AG04450 (cell line): ENCODE measurements at places on chromosomes 3 and 15.

DNA sequence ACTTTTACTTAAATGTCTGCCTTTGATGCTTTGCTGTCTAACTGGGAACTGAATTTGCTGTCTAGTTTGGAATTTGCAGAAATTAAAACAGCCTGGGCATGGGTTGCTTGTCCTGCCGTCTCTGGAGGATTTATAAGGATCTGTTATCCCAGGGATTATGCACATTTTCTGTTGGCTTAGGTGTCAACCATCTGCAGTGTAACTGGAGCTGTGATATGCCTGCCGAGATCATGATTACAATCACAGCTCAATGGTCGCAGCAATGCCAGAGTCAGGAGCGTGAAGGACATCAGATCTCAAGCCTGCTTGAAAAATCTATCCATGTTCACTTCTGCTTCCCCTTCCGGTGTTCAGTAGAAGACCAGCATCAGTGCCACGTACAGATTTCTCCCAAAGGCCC, 41.8 kb upstream of the SETMAR start:
- no peak for DNase-seq

- DNase-seq: no peak
These were observed 100.5 kb downstream of the ABHD5 start for GRCh38 chr3:43791246-43791645.

DNA sequence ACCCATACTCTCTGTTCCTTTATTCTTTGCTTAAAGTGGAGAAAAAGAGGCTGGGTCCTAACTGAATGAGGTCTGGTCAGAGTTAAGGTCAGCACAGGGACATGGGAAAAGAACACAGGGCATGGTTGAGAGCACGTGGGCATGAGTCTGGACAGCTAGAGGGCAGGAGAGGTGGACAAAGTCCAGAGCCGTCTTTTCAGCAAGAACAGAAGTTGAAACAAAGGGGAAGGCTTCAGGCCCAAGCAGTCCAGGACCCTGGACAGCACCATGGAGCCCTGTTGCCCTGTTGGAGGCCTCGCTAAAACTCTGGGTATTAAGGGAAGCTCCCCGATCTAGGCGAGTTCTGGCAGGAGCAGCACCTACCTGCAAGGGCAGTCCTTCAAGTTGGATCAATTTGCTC, 50.7 kb downstream of the XYLB start:
- DNase-seq: no peak

- DNase-seq: no peak
These were observed 10.7 kb downstream of the KIF23 start for GRCh38 chr15:69424748-69425413.

- no peak for DNase-seq
These were observed 25.5 kb upstream of the RASGRF1 start for GRCh38 chr15:79115986-79116665.

GRCh38 chr3:65483480-65483879, 555.2 kb downstream of the MAGI1 start:
- DNase-seq: no peak

DNA sequence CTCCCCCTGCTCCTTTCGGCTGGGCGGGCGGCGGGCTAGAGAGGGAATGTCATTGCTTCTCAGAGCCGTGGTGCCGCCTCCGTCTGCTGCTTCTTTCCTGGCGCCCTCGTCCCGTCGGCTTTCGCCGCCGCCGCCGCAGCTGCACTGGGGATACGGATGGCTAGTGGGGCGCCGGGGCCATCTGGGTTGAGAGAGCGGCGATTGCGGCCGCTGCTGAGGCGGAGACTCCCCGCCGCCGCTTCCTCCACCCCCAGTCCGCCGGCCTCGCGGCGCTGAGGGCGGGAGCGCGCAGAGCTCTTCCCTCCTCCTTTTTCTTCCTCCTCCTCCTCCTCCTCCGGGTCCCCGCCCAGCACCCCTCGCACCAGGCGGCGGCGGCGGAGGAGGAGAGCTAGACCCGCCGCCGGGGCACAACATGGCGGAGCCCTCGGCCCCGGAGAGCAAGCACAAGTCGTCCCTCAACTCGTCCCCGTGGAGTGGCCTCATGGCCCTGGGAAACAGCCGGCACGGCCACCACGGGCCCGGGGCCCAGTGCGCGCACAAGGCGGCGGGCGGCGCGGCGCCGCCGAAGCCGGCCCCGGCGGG, at the start of gene STT3B:
Gene STT3B, plus strand, starts transcription at position 339 of the 582 bp plus-strand sequence. Its CDS starts 74 bp downstream, at position 413.
- DNase-seq: peak; percentile 55

DNA sequence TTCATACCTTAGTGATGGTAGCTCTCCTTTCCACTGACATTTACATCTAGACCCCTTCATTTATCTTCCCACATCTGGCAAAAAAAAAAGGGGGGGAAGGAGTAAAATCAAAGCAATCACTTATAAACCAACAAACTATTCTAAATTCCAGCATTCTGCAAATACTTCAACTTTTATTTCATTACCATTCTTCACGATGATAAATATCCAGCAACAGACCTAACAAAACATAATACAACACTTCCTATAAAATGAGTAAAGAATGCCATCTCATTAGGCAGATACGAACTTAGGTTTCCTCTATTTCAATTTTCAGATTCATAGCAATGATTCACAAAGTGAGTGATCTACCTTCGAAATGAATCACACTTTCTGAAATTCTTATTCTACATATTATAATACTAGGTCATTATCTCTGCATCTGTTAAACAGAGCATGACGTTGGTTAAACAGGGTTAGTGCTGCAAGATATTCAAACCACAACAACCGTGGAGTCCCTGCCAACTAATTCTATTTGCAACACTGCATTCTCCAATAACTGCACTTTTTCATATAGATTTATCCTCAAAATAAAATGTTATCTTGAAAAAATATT, at the start of gene LRRFIP2:
Gene LRRFIP2, minus strand, starts transcription at position 51 of the 595 bp plus-strand sequence. CDS start 25,599 bp downstream, outside the sequence.
- DNase-seq: no peak

DNA sequence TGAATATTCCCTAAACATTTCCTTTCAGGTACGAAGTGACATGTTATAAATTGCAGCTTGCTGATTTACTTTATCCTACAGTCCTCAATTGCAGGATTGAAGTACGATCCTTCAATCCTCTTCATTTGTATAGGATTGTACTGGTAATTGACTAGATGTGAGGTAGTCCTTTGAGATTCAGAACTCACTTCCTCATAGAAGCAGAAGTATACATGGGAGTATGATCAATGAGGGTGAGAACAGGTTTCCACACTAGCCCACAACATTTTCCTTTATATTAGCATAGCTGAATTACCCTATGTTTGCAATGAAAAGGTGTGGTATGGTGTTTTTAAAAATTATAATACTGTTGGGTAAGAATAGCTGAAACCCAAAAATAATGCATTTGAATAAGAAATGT, 160.0 kb upstream of the UMPS start:
- DNase-seq: no peak

DNA sequence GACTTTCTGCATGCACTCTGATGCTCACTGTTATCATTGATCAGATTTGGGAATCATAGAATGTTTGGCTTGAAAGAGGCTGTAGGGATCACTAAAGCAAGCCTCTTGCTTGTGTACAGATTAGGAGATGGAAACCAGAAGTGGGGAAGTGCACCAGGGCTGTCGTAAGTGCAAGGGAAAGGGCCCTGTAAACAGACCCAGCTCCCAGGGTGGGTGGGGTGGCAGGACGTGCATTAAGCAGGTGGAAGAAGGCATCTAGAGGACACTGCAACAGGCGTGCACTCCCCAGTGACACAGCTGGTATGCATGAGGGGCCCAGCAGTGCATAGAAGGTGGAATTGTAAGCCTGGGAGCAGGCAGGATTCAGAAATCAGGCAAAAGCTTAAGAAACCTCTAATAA, 58.0 kb upstream of the SLC7A14 start:
- DNase-seq: no peak

DNA sequence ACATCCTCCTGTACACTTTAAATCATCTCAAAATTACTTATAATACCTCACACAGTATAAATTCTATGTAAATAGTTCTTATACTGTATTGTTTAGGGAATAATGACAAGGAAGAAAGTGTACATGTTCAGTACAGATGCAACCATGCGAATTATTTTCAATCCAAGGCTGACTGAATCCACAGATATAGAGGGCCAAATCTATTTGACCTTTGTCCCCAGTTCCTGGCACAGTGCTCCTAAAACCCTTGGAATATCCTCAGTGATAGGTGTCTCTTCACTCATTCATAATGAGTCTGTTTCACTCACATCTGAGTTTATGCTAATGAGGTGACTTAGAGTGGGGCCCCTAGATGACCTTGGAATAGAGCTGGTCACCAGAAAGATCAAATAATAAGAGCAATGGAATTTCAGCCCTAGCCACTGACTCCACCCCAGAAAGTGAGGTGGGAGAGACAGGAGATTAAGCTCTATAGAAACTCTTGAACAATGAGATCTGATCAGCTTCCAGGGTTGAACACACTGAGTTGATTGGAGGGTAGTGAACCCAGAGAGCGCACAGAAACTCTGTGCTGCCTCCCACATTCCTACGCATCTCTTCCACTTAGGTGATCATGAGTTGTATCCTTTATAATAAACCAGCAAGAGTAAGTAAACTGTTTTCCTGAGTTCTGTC, 65.3 kb downstream of the ADAM10 start:
- no peak for DNase-seq

- no peak for DNase-seq
These were observed 14.9 kb upstream of the CRABP1 start for GRCh38 chr15:78325092-78325843.

GRCh38 chr3:141940194-141940776, 63.8 kb downstream of the ATP1B3 start:
- DNase-seq: no peak

DNA sequence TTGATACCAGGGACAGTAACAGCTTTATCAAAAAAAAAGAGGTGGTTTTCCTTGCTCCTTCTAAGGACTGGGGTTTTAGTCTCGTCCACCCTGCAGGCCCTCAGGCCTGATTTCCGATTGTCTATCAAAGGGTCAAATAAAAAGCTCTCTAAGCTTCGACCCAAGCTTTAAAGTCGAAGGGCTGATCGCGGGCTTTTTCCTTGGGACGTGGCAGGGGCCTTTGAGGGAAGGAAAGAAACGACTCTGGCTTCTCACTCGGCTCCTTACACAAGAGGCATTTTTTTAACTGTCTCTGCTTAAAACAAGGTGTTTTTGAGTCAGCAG, 354 bp upstream of the KLHL24 start:
- DNase-seq: no peak

DNA sequence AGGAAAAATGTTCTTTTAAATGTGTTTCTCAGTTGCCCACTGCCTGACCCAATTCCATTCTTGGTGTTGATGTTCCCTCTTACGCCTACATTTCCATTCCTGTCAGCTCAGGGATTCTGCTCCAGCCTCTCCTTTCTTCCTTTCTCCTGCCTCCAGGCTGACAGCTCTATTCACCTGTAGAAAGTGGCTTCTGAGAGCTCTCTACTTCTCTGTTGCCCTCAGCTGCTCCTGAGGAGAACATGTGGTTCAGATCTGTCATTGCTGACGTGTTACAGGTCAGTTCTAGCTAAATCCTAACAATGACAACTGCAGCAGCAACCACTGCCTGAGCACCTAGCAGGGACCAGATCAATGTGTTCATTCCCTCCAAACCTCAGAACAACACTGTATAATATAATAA, 144.9 kb upstream of the PLAAT1 start:
- DNase-seq: no peak

GRCh38 chr15:80694611-80695098, 455 bp upstream of the ABHD17C start:
- no peak for DNase-seq

DNA sequence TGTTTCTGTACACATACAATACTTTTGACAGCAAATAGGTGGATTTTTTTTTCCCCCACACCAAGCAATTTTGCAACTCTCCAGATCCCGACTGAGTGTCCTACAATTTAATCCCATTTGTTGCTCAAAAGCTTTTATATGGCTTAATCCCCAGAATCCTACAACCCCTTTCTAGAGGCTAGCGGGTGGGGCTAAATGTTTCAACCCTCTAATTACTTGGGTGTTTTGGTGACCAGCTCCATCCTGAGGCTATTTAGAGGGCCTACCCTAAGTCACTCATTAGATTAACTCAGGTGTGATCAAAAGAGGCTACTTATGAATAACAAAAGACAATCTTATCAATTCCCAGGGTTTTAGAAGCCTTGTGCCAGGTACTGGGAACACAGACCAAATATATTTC, 21.0 kb upstream of the FBXL2 start:
- no peak for DNase-seq

- DNase-seq: no peak
These were observed 12.0 kb upstream of the TXNRD3 start for GRCh38 chr3:126666658-126667528.

GRCh38 chr3:42701371-42702065, 1.1 kb downstream of the HHATL start:
- no peak for DNase-seq

- DNase-seq: peak; percentile 59
These were observed 7.9 kb downstream of the ARRDC4 start for GRCh38 chr15:97968380-97968779.

GRCh38 chr3:67644827-67645226, 9.6 kb downstream of the SUCLG2 start:
- DNase-seq: no peak

- peak; percentile 78 for DNase-seq
These were observed at the start of gene FBXL22 for GRCh38 chr15:63597038-63597790. FBXL22 (plus strand) TSS chr15:63597387; CDS start chr15:63597393, 6 bp downstream.

DNA sequence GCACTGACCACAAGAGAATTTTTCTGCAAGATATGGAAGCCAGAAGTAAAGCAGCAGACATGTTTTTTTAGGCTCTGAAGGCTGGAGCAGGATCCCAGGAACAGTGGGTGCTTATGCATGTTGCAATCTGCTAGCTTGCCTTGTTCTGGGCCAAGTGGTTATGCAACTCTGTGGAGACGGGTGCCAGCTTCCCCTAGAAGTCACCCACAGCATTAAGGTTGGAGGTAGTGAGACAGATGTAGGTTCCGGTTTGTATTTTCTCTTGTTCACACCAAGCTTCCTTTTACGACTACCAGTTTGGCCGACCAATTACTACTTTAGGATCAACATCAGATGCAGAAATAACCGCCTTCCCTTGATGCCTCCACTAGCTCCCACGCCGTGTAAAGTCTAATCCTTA, 11.1 kb downstream of the DPH3 start:
- DNase-seq: no peak

GRCh38 chr15:39252134-39252470, 328.8 kb upstream of the THBS1 start:
- no peak for DNase-seq

DNA sequence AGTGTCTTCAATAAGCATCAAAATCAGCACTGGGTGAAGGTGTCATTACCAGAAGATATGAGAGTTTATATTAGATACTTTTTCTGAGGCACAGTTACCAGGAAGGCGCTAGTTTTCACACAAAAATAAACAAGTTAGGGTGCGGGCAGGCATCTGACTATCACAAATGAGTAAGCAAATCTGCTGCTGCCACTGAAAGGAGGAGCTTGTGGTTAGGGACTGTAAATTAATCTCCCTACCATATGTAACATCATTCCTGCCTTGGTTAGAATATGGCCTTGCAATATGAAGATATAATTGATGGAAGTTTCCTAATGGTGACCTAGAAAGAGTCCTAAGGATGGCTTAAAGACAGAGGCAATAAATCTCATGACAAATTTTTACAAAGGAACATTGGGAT, 19.5 kb upstream of the EID1 start:
- DNase-seq: no peak

- no peak for DNase-seq
These were observed 252.1 kb upstream of the ADAMTS9 start for GRCh38 chr3:64939747-64940450.

DNA sequence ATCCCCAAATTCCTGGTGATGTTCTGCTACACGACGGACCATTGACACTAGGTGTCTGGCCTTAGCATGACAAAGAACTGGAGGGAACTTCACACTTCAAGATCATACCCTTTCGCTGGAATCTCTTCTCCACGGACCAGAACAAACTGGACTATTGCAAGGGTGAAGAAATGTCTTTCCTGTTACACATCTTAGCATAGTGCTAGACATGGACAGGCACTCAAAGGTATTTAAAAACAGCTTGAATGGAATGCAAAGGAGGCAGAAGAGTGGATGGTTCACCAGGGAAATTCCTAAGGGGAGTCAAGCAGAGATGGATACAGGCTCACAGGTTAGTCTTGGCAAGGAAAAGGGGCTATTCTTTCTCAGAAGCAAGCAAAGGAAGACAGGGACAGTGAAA, 33.5 kb upstream of the PDZRN3 start:
- no peak for DNase-seq
